Activated B cell treated with CpG ODN at 0.5 μM for 24 hours (primary cell): ENCODE measurements at places on chromosomes 2 and 18. TPM values are rescaled to one million over a fixed set of nuclear protein-coding genes. Genes with fewer than 3 reads are reported as not detected.

DNA sequence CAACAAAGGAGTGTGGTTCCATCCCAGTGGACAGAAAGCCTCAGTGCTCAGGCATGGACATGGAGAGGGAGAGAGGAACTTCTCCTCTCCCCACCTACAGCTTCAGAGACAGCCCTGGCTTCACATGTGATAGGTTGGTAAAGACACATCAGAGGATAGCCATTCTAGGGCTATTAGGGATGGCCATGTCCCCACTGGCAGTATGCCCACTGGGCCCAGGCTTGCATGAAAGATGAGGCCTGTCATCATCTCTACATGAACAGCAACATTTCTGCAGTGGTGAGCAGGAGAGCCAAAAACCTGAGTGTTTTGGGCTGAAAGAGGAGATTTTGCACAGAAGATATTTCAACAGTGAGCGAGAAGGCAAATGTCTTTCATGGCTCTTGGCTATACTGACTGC is 517.2 kb downstream of the NR4A2 start:
- no peak for DNase-seq

The HMSD gene
- total RNA-seq, result 0.11 and 1.2 TPM in 2 replicates

GRCh38 chr2:207621501-207622039 is 3.6 kb downstream of the METTL21A start:
- DNase-seq, result no peak

- no peak for DNase-seq
Measured at GRCh38 chr2:231270221-231271114, 72.0 kb downstream of the ARMC9 start.

The MC2R gene
- not detected in 2 replicates for total RNA-seq

The FEV gene
- total RNA-seq, result not detected in 2 replicates

The REG1A gene
- total RNA-seq, result not detected in 2 replicates

DNA sequence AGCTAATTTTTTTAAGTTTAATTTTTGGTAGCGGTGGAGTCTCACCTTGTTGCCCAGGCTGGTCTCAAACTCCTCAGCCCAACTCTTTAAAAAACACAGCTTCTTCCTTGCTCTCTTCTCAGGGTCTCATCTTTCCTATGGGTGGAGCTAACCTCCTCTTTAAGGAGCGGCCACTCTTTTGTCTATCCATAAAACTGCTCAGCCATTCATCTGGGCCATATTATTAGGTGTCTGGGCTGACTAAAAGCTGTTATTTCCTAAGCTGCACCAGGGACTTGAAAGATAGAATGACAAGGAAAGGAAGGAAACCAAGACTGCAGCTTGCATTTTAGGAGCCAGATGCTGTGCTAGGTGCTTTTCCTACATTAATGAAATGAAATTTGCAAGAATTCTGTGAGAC is 35.8 kb upstream of the THOC1 start:
- no peak for DNase-seq

The LRRTM1 gene
- total RNA-seq, result not detected in 2 replicates

The GREB1L gene
- total RNA-seq, result not detected in 2 replicates
